ENCODE measurements at places on chromosomes 13 and 19. TPM values are rescaled to one million over a fixed set of nuclear protein-coding genes. Genes with fewer than 3 reads are reported as not detected.

LONP1 gene
- total RNA-seq: 95.5 TPM

C19orf38 gene
- total RNA-seq: not detected

PODNL1 gene
- 0.36 TPM for total RNA-seq

SOX1 gene
- not detected for total RNA-seq

PGLYRP1 gene
- not detected for total RNA-seq

GPR42 gene
- not detected for total RNA-seq

SLC25A23 gene
- 26.7 TPM for total RNA-seq

SELENOV gene
- not detected for total RNA-seq

LILRB3 gene
- total RNA-seq: not detected

IGFL3 gene
- not detected for total RNA-seq

CLDN10 gene
- total RNA-seq: not detected

GRIN3B gene
- total RNA-seq: 0.54 TPM

FUT2 gene
- not detected for total RNA-seq

CLEC11A gene
- 169 TPM for total RNA-seq

NOTCH3 gene
- 213 TPM for total RNA-seq

CAPN12 gene
- 2.8 TPM for total RNA-seq

PGLYRP2 gene
- total RNA-seq: not detected

PCP2 gene
- not detected for total RNA-seq

SPACA4 gene
- total RNA-seq: not detected

OR7C1 gene
- total RNA-seq: not detected

PPP1R15A gene
- total RNA-seq: 87.6 TPM

IGFL1 gene
- total RNA-seq: not detected

LRRC63 gene
- not detected for total RNA-seq

TUBB4A gene
- not detected for total RNA-seq

ZNF225 gene
- total RNA-seq: 3.4 TPM

ZNF610 gene
- 3.2 TPM for total RNA-seq

ZNF528 gene
- 7.8 TPM for total RNA-seq

ZNF568 gene
- total RNA-seq: 9.1 TPM

CGB3 gene
- total RNA-seq: not detected

C13orf46 gene
- total RNA-seq: not detected

C19orf73 gene
- total RNA-seq: 2.2 TPM

TTC9B gene
- total RNA-seq: not detected

LILRA6 gene
- total RNA-seq: not detected

N4BP2L2 gene
- 40.2 TPM for total RNA-seq

KLK4 gene
- not detected for total RNA-seq

RFPL4A gene
- not detected for total RNA-seq

PABPC3 gene
- total RNA-seq: under 0.01 TPM

TUBA3C gene
- not detected for total RNA-seq

CABP5 gene
- total RNA-seq: not detected

CYP4F12 gene
- total RNA-seq: not detected

SIGLECL1 gene
- total RNA-seq: not detected

MBD3L2B gene
- not detected for total RNA-seq

C3 gene
- total RNA-seq: 1,645 TPM

MRPS31 gene
- total RNA-seq: 14.8 TPM

LMTK3 gene
- total RNA-seq: not detected

FGF9 gene
- not detected for total RNA-seq

FCHO1 gene
- total RNA-seq: 0.72 TPM

TEX101 gene
- total RNA-seq: not detected

CRYL1 gene
- 20.4 TPM for total RNA-seq

Data from cardiac atrium fibroblast (primary cell).